Activated T-cell treated with anti-CD3 and anti-CD28 coated beads for 4 hours (primary cell): ENCODE measurements at places on chromosomes 12 and 14.

DNA sequence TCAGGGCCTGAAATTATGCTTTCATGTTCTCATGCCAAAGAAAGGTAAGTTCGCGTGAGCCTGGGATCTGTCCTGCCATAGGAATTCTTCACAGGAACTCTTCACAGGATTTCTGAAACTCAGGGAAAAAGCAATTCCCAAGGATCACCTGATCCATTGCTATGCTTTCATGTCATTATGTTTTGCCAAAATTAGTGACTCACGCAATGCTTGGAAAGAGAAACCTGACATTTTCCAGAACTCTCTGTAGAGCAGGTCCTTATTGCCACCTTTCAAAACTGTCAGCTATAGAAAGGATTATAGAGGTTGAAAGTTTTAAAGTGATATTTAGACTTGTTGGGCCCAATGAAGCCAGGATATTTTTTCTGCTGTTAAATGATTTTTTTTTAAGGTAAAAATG lies 6.3 kb upstream of the KCNJ8 start:
- no peak for DNase-seq

GRCh38 chr12:76037130-76038103 lies 5.8 kb upstream of the PHLDA1 start:
- no peak for DNase-seq

- no peak for DNase-seq
Observed at GRCh38 chr14:71529848-71530247, 402.4 kb upstream of the RGS6 start.

DNA sequence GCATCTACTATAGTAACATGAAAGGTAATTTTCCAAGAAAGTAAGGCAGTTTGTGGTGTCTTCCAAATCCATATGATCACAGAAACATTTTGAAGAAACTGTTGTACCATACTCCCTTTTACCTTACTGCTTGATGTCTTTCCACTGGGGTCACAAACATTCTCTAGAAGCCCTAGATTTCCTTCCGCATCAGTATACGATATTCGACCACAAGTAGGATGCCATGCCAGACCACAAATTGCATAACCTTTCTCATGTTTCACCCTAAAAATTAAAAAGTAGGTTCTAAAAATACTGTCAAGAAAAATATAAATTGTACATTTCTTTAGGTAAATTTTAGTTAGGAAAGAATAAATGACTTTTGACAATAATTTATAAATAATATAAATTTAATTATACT lies 26.5 kb downstream of the WDHD1 start:
- no peak for DNase-seq

DNA sequence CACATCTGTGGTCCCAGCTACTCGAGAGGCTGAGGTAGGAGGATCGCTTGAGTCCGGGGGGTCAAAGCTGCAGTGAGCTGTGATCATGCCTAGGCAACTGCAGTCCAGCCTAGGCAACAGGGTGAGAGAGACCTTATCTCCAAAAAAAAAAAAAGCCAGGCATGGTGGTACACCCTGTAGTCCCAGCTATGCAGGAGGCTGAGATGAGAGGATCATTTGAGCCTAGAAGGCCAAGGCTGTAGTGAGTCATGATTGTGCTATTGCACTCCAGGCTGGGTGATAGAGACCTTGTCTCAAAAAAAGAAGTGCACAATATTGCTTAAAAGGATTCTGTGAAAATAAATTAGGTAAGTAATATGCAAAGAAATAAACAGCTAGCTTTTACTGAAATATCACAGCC lies 17.0 kb downstream of the NAA25 start:
- no peak for DNase-seq

DNA sequence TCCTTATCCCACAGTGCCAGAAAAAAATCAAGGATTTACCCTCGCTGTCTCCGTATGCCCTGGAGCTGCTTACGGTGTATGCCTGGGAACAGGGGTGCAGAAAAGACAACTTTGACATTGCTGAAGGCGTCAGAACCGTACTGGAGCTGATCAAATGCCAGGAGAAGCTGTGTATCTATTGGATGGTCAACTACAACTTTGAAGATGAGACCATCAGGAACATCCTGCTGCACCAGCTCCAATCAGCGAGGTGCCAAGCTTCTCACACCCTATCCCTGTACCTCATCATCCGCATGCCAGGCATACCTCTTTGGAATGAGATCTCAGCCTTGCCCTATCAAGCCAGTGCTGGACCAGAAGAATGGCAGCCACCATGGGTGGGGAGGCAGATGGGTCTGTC lies 19.2 kb downstream of the OAS2 start:
- DNase-seq: no peak

DNA sequence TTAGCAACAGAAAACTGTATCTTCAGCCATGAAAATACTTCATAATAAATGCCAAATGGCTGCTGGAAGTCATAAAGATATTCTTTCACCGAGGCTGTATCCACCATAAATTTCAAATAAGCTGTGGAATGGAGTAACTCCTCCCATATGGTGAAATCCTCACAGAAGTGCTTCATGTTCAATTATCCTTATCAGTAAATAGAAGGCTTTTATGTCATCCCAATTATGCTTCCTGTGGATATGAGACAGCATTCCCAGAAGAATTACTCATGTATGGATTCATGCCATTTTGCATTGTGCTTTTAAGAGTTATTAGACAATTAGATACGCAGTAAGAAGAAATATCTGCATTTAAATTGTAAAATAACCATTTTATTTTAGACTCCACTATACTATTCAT lies 99.0 kb downstream of the RTN1 start:
- DNase-seq: no peak

DNA sequence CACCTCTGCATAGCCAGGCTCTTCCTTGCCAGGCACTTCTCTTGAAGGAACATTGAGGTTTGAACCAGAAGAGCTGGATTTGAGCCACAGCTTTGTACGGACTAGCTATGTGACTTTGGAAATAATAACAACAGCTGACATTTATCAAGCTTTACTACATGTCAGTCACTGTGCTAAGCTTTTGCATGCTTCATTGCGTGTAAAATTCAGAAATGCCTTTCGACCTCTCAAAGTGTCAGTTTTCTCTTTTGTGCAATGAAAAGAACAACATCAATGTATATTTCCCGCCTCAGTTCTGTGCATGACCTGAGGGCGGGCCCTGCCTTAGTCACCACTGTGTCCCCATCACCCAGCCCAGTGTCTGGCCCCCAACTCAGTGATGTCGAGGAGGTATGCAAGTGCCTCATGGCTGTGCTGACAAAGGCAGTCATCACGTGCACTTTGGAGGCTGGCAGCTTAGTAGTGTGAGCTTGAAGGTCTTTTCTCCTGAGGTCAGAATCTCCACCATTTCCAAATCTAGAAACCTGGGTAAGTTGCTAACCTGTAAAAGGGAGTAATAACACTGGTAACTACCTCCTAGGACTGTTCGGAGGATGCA lies 17.9 kb upstream of the AQP2 start:
- DNase-seq: no peak

DNA sequence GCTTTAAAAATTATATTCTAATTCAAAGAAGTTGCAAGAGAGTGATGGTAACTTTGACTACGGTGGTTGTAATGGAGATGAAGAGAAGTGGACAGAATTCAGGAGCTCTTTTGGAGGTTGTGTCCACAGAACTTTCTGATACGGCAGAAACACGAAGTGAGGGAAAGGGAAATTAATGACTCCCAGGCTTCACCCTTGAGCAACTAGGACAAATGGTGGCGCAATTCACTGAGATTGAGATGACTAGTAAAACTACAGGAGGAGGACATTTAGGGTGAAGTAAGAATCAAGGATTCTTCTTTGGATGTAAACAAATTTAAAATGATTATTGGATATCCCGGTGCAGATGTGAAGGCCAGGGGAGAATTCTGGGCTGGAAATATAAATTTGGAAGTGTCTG lies 212.6 kb downstream of the PTPRO start:
- DNase-seq: no peak

- no peak for DNase-seq
Observed at GRCh38 chr12:95136598-95136997, 63.2 kb upstream of the NR2C1 start.

- no peak for DNase-seq
Observed at GRCh38 chr14:64265222-64265621, 28.9 kb downstream of the ESR2 start.

- no peak for DNase-seq
Observed at GRCh38 chr12:18145924-18146323, 55.9 kb upstream of the RERGL start.

- DNase-seq: no peak
Observed at GRCh38 chr12:89347325-89347829, 4.9 kb downstream of the DUSP6 start.

- DNase-seq: no peak
Observed at GRCh38 chr12:11885261-11886038, 185.3 kb upstream of the BCL2L14 start.

GRCh38 chr12:26317942-26318575 lies 122.7 kb downstream of the SSPN start:
- no peak for DNase-seq

DNA sequence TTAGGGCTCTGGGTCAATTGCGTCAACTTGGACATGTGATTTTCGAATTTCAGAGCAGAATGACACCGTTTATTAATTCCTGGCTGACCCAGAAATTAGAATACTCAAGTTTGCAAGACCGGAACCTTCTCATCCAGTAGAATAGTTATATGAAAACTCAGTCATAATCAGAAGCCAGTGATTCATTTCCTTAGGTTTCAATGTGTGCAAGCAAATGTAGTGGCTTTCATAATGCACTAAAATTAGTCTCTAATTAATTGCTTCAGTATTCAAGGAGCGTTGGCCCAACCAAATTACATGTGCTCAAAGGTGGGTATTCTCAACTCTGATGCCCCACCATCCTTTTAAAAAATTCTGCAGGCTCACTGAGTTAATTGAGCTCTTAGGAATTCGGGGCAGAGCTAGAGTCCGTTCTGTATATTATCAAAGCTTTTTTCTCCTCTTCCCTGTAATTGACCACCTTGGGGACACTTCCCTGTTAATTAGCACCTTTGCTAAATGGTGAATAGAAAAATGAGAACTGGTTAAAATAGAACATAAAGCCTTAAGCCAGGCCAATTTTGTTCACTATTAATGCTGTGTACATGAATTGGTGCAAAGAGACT lies 55.4 kb downstream of the DAO start:
- DNase-seq: no peak

DNA sequence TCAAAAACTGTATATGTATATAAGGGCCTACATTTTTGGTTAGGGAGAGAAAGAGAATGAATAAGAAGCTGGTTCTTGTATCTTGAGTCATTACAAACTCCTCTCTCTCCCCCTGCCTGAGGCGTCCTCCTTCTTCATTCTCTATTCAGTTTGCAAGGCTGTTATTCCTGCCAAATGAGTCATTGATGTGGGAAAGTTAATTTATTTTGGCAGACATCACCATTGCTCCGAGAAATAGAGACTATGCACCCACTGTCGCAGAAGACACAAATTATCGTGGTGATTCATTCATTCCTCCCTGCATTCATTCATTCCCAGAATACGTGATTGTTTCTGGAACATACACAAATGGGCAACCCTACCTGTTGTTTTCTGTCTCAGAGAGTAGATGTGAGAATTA lies 112.5 kb upstream of the MED13L start:
- DNase-seq: no peak

DNA sequence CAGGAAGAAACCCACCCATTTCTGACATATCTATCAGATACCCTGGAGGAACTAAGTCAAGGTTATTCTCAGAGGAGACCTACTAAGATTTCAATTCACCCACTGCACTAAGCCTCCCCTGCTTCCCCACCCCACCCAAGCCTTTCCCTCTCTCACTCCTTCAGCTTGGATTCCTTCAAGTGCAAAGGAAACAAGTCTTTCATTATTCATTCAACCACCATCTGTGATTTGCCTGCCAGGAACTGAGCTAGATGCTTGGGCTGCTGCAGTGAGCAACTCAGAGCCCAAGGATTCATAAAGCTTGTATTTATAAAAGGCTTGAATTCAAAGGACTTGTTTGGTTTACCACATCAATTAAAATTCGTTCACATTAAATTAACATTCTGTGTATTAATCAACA lies 161.3 kb downstream of the GXYLT1 start:
- DNase-seq: no peak

DNA sequence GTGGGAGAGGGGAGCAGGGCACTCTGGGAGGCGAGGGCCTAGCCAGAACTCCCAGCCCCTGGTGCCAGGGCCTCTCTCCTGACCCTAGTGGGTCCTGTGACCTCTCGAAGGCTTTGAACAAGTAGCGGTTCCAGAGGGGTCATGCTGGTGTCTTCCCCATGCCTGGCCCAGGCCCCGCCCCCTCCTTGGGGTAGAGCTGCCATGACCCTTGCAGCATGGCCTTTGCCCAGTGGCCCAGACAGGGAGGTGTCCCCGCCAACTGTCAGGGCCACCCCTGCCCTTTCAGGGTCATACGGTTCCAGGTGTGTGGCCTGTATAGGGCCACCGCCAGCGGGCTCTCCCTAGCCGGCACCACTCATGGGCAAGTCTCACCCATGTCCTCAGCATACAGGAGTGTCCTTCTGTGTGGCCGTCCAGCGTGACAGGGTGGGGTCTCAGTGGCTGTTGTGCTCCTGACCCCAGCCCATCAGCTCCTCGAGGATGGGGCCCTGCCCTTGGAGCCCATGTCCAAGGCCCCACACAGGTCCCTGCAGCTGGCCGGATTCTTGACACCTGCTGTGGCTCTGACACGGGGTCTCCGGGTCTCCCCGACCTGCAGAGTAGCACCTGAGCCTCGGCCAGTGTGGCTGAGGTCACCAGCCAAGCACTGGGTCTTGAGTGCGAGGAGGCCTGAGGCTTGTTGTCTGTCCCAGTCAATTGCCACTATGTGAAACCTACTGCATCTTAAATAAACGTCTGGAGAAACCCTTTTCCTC lies 34.6 kb downstream of the PACS2 start:
- no peak for DNase-seq

- DNase-seq: no peak
Observed at GRCh38 chr12:106645074-106645421, 62.2 kb downstream of the RFX4 start.

DNA sequence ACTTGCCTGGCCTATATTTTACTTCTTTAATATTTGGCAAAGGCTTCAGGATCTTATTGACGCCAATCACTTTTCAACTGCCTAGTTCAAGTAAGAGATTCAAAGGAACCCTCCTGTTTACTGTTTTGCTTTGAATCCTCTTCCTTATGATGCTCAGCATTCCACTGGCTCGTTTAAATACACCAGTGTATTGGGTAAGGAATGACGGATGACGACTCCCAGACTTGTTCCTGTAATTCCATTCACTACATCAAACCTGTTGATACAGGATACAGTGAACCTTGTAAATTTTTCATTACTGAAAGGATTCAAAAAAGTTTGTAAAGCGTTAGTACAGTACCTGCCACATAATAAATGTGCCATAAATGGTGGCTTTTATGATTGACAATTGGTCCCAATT lies 1.7 kb upstream of the SYCP3 start:
- no peak for DNase-seq

- no peak for DNase-seq
Observed at GRCh38 chr12:116821291-116821690, 60.0 kb downstream of the HRK start.

DNA sequence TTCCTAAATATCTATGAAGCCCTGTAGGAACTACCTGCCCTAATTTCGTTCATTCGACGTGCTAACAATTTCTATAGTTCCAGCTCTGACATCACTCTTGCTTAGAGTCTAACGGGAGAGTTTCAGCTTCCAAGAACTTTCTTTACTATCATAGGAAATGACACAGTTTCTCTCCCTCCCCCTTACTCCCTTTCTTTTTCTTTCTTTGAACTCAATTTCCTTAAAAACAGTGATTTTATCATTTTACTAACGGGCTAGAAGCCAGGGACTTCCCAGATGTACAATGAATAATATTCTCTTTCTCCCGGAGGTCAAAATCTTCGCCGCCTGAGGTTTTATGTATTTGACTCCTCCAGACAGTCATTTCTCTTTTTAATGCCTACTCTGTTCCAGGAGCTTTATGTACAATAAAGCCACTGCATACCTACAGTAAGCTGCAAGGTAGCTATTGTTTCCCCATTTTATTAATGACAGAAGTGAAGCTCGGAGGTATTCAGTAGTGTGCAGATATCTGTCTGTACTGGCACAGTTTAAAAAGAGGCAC lies 15.7 kb downstream of the SMCO2 start:
- no peak for DNase-seq
